ENCODE measurements at places on chromosomes 16 and 17.

GRCh38 chr17:72677714-72678390 lies 414.6 kb downstream of the SLC39A11 start:
- no peak for DNase-seq

DNA sequence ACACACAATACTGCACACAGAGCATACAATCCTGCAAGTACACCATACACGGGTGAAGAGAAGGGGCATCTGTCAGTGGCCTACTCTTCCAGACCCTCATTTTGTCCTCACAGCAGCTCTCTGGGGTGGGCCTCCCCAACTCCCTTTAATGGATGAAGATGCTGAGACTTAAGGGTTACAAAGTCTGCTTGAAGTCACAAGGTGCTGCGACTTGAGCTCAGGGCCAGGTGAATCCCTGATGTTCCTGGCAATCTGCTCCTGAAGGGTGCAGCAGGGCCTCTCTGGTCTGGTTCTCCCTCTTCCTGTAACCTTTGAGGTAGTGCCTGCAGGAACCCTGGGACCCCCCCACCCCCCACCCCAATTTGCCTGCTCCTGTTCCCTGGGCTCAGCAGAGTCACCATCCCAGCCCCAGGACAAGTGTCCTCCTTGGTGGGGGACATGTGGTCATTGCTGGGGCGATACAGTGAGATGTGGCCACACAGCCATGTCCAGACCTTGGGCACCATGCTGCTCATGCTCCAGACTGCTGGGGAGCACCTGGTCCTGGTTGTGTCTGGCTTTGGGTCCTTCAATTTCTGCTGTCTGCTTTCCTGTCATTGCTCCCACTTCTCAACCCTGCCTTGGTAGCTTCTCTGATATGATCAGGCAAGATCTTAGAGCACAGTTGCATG lies 107.5 kb downstream of the METRNL start:
- no peak for DNase-seq

DNA sequence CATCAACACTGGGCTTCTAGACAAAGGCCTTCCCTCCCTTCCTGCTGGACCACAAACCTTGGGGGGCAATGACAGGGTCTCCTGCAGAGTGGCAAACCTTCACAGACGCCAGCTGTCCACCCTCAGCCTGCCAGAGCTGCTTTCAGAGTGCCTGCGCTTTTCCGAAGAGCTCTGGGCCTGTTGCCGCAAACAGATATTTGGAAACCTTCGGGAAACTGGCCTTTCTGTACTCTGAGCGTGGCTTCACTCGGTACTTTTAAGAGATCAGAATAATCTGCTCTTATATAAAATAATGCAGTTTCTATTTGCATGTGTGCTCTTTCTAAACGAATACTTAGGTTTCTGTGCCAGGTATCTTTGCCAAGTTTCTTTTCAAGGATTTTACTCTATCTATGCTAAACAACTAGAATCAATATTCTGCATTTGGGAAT lies 152.1 kb upstream of the CHMP6 start:
- no peak for DNase-seq

DNA sequence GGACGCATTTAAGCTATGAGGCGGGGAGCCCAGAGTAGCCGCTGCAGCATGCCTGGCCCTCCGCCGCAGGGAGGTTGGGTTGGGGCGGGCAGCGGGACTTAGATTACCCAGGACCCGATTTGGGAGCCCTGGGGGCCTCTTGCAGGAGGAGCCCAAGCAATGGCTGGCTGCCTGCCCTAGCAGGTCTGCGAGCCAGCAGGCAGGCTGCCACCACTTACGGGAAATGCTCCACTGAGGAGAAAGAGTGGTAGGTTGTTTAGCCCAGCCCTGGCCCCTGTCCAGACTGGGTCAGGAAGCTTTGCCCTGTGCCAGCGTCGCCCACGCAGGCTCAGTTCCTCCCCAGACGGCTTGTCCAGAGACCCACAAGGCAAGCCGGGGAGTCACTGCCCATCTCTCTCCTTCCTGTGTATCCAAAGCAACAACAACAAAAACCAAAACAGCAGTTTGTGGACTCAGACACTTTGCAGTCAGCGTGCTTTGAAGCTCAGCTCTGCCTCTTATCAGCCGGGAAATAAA lies 10.3 kb upstream of the TVP23A start:
- no peak for DNase-seq

DNA sequence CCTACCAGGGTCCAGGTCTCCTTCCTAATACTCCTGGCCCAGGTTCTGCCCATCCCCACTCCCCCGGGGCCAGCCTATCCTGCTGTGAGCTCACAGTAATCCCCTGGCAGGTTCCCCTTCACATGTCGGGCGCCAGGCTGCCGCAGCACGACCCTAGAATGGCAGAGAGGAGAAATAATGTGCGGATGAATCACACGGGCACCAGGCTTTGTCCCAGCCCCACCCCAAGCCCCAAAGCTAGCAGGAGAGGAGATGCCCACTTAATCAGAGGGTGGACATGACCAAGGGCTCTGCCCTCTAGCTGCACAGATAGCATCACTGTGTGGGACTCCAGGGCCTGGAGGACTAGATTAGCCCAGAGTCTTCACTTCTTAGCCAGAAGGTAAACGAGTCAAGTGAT lies 39.5 kb downstream of the ST3GAL2 start:
- DNase-seq: no peak

GRCh38 chr17:1590029-1590746 lies 27.6 kb upstream of the PITPNA start:
- no peak for DNase-seq

DNA sequence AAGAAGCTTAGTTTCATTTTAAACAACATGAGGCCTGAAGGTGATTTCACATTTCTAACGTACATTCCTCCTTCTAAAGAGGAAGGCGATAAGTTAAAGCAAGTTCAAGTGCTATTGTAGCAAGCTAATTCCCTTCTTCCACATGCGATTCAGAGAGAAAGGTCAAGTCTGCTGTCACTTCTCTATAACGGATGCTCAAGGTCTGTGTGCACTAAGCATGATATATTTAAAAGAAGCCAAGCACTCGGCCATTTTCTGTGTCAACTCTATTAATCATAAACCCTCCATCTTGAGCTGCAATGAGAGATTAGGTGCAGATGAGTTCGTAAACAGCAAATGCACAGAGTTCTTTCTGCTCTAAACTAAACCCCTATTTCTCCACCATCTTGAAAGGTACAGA lies 568.8 kb upstream of the ZFHX3 start:
- no peak for DNase-seq

DNA sequence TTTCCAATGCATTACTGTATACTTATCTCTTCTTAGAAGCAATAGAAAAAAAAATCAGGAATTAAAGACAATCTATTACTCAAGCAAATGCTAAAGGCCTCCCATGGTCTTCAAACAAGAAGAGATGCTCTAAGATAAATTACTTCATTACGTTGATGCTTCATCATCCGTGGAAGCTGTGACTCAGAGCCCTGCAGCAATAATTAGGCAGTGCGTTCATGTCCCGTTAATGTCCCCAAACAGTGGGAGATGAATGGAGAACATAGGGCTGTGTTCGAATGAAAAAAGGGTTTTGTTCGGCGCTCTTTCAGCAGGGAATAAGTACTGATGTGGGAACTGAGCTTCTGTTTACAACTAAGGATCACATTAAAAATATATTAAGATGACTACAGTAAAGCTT lies 15.9 kb upstream of the PDXDC1 start:
- no peak for DNase-seq

DNA sequence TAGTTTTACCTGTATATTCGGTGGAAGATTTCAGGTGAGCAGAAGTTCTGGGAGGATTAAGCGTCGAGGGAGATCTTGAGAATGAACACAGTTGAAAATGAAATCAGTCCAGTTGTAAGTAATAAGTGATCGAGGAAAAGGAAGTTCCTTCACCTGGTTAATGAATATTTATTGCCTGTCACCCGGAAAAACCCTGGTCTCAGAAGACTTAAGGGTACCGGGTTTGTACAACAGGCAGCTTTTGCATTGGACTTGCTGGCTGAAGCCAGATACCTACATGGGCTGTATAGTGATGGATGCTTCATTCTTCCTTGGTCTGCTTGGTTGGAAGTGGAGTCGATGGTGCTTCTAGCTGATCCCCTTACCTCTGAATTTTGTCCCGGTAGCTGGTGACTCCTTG lies 72.7 kb downstream of the PRKCA start:
- no peak for DNase-seq

GRCh38 chr17:18361837-18362697 lies 1.3 kb downstream of the SHMT1 start:
- no peak for DNase-seq

GRCh38 chr16:85082173-85083050 lies 29.9 kb downstream of the CIBAR2 start:
- DNase-seq: no peak

GRCh38 chr17:73987845-73988509 lies 215.5 kb upstream of the RPL38 start:
- no peak for DNase-seq

DNA sequence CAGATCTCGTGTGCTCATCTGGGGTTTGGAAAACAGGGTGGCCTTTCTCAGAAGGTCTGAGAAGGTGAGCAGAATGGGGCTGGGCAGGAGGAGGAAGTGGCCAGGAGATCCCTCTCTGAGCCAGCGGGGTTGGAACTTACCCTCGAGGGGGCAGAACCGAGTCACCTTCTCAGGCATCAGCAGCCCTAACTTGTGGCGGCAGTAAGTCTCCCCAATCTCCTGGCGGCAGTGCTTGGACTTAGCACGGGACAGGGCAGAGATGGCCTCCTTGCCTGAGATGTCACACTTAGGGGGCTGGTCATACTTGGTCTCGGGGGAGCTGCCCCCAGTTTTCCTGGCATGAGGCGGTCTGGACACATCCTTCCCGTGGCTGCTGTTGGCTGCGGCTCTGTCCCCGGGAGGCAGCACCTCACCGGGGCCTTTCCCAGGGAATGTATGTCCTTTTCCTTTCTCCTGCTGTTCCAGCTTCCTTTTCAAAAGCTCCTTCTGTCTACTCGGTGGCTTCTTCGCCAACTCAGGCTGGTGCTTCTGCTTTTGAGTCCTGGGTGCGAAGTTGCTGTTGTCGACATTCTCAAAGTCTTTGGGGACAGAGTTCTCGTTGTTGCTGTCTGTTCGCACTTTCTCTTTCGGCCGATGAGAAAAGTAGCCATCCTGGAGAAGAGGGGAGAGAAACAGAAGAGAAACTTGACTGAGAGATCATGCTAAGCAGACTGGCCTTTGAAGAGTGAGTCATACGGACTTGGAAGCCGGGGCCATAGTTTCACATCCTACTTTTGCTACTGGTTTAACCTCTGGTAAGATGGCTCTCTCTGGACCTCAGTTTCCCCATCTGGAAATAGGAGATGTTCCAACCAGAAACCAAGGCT lies 211.7 kb downstream of the XYLT1 start:
- no peak for DNase-seq

- DNase-seq: no peak
These were observed 224.7 kb upstream of the ASIC2 start for GRCh38 chr17:33517746-33518145.

DNA sequence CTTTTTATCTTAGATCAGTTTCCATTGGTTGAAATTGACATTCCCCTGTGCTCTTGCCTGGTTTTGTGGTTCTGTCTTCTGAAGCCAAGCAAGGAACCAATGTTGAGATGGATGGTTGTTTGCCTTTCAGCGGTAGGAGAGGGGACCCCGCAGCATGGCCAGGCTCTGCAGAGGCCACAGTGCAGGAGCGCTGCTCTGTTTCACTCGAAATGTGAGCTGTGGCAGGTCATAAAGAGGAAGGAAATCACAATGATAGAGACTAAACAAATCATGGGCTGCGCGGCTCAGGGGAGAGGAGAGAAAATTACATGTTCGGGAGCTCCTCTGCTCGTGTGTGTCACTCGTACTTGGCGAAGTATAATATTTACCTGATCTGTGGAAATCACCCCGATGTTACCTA lies 148.2 kb downstream of the SNX29 start:
- no peak for DNase-seq

- DNase-seq: no peak
These were observed 312.1 kb downstream of the SNX29 start for GRCh38 chr16:12288537-12289174.

- DNase-seq: no peak
These were observed 3.1 kb downstream of the PHAF1 start for GRCh38 chr16:67112591-67113399.

DNA sequence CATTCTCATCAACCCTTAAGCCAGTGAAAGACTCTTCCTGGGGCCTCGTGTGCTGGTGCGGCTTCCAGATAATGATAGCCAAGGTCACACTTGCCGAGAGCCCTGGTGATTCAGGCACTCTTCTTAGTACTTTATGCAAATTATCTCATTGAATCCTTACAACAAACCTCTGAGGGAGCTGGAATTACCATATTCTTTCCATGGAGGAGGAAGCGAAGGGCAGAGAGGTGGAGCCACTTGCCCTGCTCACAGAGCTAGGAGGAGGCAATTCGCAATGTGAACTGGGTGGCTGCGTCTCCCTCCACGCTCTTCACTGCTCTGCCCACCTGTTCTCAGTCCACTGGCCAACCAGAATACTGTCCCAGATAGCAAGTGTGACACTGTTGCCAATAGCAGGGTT lies 409.7 kb downstream of the SNX29 start:
- DNase-seq: no peak

DNA sequence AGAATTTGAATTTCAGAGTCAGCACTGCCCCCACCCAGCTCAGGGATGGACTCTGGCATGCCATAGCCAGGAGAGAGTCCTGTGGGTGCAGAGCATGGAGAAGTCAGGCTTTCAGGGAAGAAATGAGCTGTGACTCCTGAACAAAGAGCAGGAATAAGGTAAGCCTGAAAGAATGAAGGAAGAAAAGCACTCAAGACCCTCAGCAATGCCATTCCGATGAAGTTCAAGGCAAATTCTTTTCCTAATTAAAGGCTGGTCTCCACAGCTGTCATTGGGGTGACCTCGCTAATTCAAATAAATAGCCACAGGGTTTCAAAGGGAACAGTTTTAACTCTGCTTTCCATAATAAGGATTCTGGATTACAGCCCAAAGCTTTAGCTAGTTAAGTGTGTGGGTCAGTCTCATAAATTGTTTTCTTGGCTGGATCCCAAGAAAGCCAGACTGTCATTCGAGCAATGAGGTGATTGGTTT lies 31.7 kb downstream of the TOM1L2 start:
- no peak for DNase-seq

DNA sequence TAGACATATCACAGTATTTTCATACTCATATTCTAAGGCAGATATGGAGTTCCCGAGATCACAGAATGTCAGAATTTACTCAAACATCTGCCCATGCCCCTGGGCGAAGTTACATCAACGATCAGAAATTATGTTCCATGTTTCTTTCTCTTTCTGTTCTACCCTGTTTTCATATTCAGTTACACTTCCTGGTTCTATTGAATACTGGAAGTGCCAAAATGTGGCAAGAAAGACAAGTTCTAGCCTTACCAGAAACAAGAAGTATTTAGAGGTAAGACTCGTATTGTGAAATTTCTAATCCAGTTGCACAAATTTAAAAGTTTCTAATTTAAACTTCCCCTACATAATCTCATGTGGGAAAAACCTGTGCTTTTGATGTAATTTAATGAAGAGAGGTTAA lies 36.1 kb downstream of the KCNJ2 start:
- peak; percentile 92 for DNase-seq

DNA sequence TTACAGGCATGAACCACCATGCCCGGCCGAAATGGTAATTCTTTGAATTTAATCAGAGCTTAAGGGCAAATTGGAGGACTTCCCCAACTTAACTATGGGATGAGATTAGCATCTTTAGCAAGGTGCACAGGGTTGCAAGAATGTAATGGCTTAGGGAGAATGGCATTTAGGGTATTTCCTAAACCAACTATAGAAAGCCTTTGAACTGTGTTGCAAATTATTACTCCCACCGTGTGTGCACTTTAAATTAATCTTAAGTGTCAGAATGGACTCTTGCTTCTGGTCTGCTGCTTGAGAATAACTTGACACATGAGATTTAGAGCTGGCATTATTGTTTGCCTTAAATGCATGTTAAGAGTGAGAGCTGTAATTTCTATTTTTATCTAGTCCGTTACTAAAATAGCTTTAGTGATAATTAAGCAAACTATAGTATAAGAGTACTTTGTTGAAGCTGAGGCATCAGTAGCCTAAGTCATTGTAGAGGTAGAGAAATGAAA lies 59.8 kb downstream of the TUBD1 start:
- DNase-seq: no peak

Measured in AML-193 (cell line).